ENCODE measurements at places on chromosomes 7 and 10. TPM values are rescaled to one million over a fixed set of nuclear protein-coding genes. Genes with fewer than 3 reads are reported as not detected.

The MOGAT3 gene
- total RNA-seq, result not detected

- H3K27ac ChIP-seq, result peak overlapping the region; percentile 98
- H3K4me3 ChIP-seq, result peak overlapping the region; percentile 72
- no peaks in the 10 kb centered on the region for H3K36me3 ChIP-seq
- no peak for DNase-seq
These were observed 675 bp upstream of the FRAT2 start for GRCh38 chr10:97335188-97335619.

DNA sequence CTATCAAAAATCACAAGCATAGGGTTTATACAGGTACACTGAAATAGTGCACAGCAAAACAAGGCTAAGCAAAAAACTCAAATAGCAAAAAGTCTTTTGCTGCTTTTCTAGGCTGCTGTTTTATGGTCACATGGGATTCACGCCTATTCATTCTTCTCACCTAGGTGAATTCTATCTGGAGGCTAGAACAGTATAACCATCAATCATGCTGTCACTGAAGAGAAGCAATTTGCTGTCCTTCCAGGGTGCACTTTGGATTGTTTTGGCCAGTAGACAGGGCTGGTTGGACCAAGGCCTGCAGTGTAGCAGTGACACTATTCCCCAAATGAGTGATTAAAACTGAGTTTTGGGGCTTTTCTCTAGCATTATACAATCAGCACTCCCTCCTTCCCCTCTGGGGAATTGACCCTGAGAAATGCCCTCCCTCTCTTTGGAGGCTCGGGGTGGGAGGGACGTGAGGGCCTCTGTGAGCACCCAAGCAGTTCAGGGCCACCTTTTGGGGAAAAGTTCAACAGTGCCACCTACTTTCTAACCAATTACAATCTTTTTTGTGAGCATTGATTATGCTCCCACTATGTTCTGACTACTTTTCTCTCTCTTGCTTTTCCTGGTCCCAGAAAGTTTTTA, 16.2 kb upstream of the SND1 start:
- no peak overlapping the region for H3K27ac ChIP-seq
- no peaks in the 10 kb centered on the region for H3K4me1 ChIP-seq
- no peaks in the 10 kb centered on the region for H3K36me3 ChIP-seq
- H3K27me3 ChIP-seq, result no peaks in the 10 kb centered on the region
- DNase-seq, result no peak

The HACD1 gene
- 23.1 TPM for total RNA-seq

The LAMB1 gene
- total RNA-seq, result 440 TPM

- no peaks in the 10 kb centered on the region for H3K36me3 ChIP-seq
- no peak overlapping the region for H3K27ac ChIP-seq
- no peaks in the 10 kb centered on the region for H3K27me3 ChIP-seq
- H3K4me3 ChIP-seq, result no peak overlapping the region
These were observed 114.3 kb downstream of the CDK14 start for GRCh38 chr7:90710466-90710850.

GRCh38 chr10:100688201-100688600, 57.2 kb upstream of the PAX2 start:
- no peak overlapping the region for H3K4me3 ChIP-seq
- no peak for DNase-seq
- no peak overlapping the region for H3K27ac ChIP-seq
- no peaks in the 10 kb centered on the region for H3K36me3 ChIP-seq
- peaks cover 24% of the 10 kb centered on the region for H3K27me3 ChIP-seq

The DOCK4 gene
- 30.3 TPM for total RNA-seq

GRCh38 chr10:122255509-122256301, 15.4 kb upstream of the BTBD16 start:
- no peaks in the 10 kb centered on the region for H3K27me3 ChIP-seq
- no peak overlapping the region for H3K4me3 ChIP-seq
- peaks cover 2% of the 10 kb centered on the region for H3K4me1 ChIP-seq
- H3K27ac ChIP-seq, result no peak overlapping the region

The DNAJC2 gene
- total RNA-seq, result 13.6 TPM

The C7orf33 gene
- total RNA-seq, result not detected

DNA sequence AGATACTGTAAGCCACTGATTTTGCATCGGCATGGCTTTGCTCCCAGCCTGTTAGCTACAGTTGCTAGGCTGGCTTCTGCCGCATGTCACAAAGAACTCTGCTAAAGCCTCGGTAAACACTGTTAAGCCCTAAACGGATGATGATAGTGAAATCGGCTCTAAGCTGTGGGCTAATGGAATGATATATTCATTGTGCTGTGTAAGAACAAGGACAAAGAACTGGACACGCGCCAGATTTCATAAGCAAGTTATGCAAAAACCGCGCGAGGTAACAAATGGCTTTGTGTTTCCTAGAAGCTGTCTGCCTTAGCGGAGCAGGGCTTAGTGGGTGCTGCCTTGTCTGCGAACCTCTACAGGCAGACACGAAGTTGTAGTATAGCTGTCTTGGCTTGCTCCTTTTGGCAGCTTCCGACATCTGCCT, 331.3 kb upstream of the COBL start:
- DNase-seq, result peak; percentile 81
- H3K4me3 ChIP-seq, result no peak overlapping the region
- H3K36me3 ChIP-seq, result no peaks in the 10 kb centered on the region
- H3K27ac ChIP-seq, result no peak overlapping the region

The TRPV5 gene
- not detected for total RNA-seq

DNA sequence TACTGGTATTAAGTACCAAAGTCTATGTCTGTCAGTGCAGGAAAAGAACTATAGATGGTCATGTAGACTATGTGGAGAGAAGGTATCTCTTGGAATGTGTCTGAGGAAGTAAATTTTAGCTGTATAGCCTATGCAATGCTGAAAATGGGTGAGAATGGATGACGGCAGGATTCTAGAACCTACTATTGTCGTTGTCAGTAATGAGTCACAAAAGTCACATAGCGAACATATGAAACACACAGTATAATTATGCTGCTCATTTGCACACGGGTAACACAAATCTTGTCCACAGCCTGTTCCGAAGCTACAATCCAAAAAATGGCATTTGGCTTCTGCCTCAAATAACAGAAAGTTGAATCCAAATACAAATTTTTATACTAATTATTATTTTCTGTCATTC, 33.6 kb upstream of the KMT2E start:
- H3K27ac ChIP-seq, result peak overlapping the region; percentile 75
- peaks cover 49% of the 10 kb centered on the region for H3K4me1 ChIP-seq
- no peaks in the 10 kb centered on the region for H3K36me3 ChIP-seq
- H3K27me3 ChIP-seq, result no peaks in the 10 kb centered on the region
- no peak overlapping the region for H3K4me3 ChIP-seq

DNA sequence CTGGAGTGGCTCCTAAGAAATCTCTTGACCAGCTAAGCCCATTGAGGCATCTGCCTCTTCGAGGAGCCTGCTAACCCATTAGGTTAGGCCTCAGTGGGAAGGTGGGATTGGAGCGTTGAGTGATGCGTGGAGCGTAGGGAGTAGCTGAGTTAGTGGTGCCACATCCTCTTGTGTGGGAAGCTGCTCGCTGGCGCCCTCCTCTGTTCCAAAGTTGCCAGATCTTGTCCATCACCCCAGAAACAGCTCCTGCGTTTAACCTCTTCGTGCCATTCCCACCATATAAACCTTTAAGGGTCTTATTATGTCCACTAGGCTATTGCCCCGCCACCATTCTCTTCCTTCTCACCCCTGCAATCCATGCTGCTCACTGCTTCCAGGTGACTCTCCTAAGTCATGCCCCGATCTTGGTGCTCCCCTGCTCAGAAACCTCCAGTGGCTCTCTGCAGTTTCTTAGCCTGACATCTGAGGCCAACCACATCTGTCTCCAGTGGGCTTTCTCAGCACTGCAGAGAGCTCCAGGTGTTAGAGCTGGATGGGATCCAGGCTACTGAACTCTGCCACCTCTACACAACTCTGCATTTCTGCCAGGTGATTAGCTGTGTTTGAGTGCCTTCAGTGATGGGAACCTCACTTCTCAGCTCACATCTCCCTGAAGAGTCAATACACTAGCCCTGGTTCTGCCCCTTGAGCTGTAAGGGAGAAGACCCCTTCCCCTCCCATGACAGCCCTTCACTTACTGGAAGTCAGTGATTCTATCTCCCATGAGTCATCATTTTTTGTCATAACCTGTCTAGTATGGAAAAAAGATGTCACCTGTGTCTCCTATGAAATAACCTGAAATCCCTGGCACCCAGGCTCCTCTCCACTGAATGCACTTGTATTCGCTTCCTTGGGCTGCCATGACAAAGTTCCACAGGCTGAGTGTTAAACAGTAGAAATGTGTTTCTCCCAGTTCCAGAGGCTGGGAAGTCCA, 65.0 kb upstream of the FGFR2 start:
- H3K27ac ChIP-seq, result no peak overlapping the region
- no peaks in the 10 kb centered on the region for H3K36me3 ChIP-seq

DNA sequence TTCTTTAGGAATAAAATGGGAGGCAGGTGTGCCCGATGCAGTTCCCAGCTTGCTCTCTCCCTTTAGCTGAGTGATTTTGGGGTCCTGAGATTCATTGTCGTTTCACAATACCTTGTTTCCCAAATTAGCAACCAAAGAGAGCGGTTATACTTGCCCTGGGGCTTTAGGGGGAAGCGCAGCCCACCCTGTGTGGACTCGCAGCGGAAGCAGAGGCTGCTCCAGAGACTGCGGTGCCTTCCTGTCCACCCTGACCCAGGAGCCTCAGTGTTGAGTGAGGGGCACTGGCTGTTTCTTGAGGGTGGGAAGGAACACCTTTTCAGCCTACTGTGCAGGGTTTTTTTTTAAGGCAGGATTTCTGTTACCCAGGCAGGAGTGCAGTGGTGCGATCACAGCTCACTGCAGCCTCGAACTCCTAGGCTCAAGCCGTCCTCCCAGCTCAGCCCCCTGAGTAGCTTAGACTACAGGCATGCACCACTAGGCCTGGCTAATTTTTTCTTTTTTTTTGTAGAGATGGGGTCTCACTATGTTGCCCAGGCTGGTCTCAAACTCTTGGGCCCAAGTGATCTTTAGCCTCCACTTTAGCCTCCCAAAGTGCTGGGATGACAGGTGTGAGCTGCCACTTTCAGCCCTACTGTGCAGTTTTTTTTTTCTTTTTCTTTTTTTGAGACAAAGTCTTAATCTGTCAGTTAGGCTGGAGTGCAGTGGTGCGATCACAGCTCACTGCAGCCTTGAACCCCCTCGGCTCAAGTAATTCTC, 67.0 kb downstream of the DNAJB6 start:
- peaks cover 7% of the 10 kb centered on the region for H3K4me1 ChIP-seq
- no peak for DNase-seq
- peaks cover 15% of the 10 kb centered on the region for H3K36me3 ChIP-seq
- no peak overlapping the region for H3K4me3 ChIP-seq

The NEBL gene
- total RNA-seq, result 0.33 TPM

DNA sequence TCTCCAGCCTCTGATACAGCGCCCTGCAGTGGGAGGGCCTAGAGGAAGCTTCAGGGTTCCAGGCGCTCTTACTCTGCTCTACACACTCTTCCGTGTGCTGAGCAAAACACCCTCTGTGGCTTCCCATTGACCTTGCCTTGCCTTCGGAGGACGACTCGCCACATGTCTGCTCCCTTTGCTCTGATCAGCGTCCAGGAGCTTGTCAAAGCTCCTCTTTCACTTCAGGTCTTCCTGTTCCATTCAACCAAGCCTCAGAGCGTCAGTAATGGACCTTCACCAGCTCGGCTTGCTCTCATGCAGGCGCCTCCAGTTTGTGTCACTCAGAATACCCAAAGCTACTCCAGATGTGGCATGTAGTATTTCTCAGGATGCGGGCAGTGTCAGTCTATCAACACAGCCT, 173.9 kb downstream of the ARID5B start:
- H3K4me1 ChIP-seq, result peaks cover 46% of the 10 kb centered on the region
- no peak for DNase-seq
- no peak overlapping the region for H3K4me3 ChIP-seq

The SPDYE8 gene
- total RNA-seq, result not detected

DNA sequence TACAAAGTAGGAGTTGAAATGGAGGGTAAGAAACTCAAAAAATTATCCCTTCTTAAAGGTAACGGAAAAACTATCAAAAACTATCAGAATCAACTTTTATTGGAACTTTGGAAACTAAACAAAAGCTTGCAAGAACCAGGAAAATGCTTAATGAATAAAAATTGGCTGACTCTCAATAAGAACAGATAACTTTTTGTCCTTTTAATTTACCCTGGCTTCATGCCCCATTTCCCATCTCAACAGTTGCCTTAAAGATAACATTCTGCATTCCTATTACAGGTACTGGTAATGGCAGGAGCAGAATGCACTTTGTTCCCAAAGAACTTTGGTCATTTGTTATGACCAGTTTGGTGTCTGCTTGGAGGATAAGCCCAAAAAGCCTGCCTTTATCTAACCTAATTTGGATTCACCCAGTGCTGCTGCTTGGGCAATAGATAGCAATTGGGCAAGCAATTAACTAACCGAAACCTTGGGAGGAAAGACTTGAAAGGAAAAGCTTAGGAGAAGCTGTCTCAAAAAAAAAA, 17.8 kb downstream of the CH25H start:
- H3K4me3 ChIP-seq, result no peak overlapping the region
- H3K27me3 ChIP-seq, result no peaks in the 10 kb centered on the region
- no peak for DNase-seq
- no peaks in the 10 kb centered on the region for H3K36me3 ChIP-seq
- no peaks in the 10 kb centered on the region for H3K4me1 ChIP-seq

DNA sequence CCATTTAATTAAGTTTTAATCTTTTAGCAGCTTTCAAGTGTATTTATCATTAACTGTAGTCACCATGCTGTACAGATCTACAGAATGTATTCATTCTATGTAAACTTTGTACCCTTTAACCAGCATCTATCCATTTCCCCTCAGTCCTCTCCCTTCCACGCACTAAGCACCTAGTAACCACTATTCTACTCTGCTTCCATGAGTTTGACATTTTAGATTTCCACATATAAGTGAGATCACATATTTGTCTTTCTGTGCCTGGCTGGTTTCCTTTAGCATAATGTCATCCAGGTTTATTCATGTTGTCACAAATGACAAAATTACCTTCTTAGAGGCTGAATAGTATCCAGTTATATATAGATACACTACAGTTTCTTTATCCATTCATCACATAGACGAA, 79.7 kb downstream of the BTAF1 start:
- H3K27me3 ChIP-seq, result no peaks in the 10 kb centered on the region
- no peak overlapping the region for H3K4me3 ChIP-seq
- no peaks in the 10 kb centered on the region for H3K36me3 ChIP-seq
- no peak for DNase-seq
- H3K4me1 ChIP-seq, result no peaks in the 10 kb centered on the region

GRCh38 chr10:4329225-4329624, 496.8 kb upstream of the AKR1E2 start:
- H3K4me1 ChIP-seq, result no peaks in the 10 kb centered on the region
- H3K4me3 ChIP-seq, result no peak overlapping the region
- no peak overlapping the region for H3K27ac ChIP-seq

- no peak for DNase-seq
- H3K4me3 ChIP-seq, result no peak overlapping the region
- H3K4me1 ChIP-seq, result peaks cover 7% of the 10 kb centered on the region
- no peaks in the 10 kb centered on the region for H3K27me3 ChIP-seq
- no peak overlapping the region for H3K27ac ChIP-seq
These were observed 80.1 kb upstream of the MKRN1 start for GRCh38 chr7:140559410-140559809.

GRCh38 chr7:100467638-100468373, 3.7 kb upstream of the SPACDR start:
- H3K27me3 ChIP-seq, result no peaks in the 10 kb centered on the region
- H3K4me3 ChIP-seq, result no peak overlapping the region
- DNase-seq, result no peak
- peaks cover 2% of the 10 kb centered on the region for H3K4me1 ChIP-seq
- H3K36me3 ChIP-seq, result peaks cover 13% of the 10 kb centered on the region
- H3K27ac ChIP-seq, result no peak overlapping the region

The TM9SF3 gene
- 92.7 TPM for total RNA-seq

GRCh38 chr7:3082386-3082785, 38.7 kb upstream of the CARD11 start:
- no peak for DNase-seq
- no peaks in the 10 kb centered on the region for H3K27me3 ChIP-seq
- H3K27ac ChIP-seq, result no peak overlapping the region
- H3K36me3 ChIP-seq, result no peaks in the 10 kb centered on the region

- no peak overlapping the region for H3K27ac ChIP-seq
- H3K27me3 ChIP-seq, result no peaks in the 10 kb centered on the region
- no peaks in the 10 kb centered on the region for H3K36me3 ChIP-seq
These were observed 102.1 kb downstream of the SKIDA1 start for GRCh38 chr10:21423338-21423737.

The SAMD9 gene
- total RNA-seq, result 14.6 TPM
